NCI-H1092 (cell line): ENCODE measurements at places on chromosomes 6 and 20.

DNA sequence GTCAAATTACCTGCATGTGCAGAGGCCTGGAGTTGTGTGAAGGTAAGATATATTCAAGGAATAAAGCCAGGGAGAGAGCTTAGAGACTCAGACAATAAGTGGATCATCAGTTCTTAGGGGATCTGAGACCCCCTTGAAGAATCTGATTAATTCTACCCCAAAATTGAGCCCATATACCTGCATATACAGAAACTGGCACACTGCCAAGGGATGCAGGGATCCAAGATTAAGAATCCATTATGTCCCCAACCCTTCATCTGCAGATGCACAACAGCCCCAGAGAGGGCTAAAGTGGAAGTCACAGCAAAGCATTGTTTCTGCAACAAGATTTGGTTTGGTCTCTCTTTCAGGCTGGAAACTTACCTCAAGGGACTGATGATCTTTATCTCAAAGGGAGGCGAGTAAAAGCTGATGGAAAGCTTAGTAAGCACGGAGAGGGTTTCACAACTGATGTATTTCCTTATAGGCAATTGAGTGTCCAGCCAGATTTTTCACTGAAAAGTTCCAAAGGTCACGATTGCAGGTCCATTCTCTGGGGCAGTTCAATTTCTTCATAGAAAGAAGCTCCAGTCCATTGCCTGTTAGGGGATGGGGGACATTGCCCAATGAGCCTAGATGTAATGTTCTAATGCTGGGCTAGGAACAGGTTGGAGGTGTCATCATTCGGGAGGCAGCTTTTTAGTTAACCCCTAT is 20.9 kb upstream of the STK35 start:
- no peak for DNase-seq

GRCh38 chr6:33439956-33440648 is 14.3 kb upstream of the ZBTB9 start:
- no peak for DNase-seq

DNA sequence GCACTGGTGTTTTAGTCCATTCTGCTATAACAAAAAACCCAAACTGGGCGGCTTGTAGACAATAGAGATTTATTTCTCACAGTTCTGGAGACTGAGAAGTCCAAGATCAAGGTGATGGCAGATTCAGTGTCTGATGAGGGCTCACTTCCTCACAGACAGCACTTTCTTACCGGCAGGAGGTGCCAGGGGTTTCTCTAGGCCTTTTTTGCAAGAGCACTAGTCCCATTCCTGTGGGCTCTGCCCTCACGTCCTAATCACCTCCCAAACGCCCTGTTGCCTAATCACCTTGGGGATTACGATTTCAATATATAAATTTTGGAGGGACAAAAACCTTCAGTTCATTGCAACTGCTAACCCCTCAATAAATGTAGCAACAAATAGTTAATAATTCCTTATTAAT is 140.0 kb upstream of the SGK1 start:
- no peak for DNase-seq

GRCh38 chr6:127051571-127052260 is 66.8 kb upstream of the RSPO3 start:
- DNase-seq, result no peak
